ENCODE measurements at places on chromosomes 1 and 21.

GRCh38 chr1:63799307-63799706 lies 25.5 kb downstream of the ROR1 start:
- DNase-seq, result no peak

DNA sequence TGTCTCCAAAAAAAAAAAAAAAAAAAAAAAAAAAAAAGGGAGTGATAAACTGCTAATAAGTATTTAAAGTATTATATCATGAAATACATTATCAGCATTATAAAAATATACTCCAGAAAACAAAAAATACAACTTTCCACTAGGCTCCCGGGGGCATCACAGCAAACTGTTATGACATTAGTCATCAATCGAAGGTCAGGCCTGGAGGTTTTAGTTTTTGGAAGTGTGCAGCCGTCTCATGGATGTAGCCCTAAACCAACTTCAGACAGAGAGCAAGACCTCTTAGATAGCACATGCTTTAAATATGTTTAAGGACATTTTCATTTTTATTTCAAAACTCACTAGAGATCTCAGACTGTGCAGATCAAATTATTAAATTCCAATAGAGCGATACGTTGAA lies 106.3 kb downstream of the RERE start:
- DNase-seq, result no peak

- DNase-seq, result no peak
These were observed 119.2 kb downstream of the PTPN14 start for GRCh38 chr1:214432245-214432644.

DNA sequence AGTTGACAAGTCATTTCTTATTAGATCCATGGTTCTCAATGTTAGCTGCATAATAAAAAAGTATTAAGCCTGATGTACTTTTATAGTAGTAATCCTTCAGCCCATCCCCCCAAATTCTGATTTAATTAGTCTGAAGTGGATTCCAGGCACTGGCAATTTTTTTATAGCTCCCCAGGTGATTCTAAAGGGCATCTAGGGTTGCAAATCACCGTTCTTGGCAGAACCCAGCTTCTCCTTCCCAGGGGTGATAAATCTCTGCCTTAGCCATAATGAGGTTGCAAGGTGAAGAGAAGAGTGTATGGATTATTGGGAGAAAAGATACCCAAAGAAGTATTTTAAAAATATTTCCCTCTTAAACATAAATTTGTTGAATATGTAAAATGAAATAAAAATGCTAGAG lies 43.0 kb upstream of the RXRG start:
- no peak for DNase-seq

GRCh38 chr1:1264868-1265272 lies 8.8 kb downstream of the UBE2J2 start:
- no peak for DNase-seq

GRCh38 chr1:168567007-168567406 lies 9.4 kb upstream of the XCL1 start:
- DNase-seq, result no peak

All from stimulated activated CD4-positive, alpha-beta T cell treated with anti-CD3 and anti-CD28 coated beads, TNF-alpha, amount 100 ng/mL, for 1 hour (primary cell).